ENCODE measurements at places on chromosomes 4 and X.

GRCh38 chrX:31093639-31093975 lies 21.8 kb upstream of the FTHL17 start:
- DNase-seq = no peak

- DNase-seq = peak; percentile 48
These were observed 242.7 kb downstream of the BCOR start for GRCh38 chrX:39854772-39855747.

DNA sequence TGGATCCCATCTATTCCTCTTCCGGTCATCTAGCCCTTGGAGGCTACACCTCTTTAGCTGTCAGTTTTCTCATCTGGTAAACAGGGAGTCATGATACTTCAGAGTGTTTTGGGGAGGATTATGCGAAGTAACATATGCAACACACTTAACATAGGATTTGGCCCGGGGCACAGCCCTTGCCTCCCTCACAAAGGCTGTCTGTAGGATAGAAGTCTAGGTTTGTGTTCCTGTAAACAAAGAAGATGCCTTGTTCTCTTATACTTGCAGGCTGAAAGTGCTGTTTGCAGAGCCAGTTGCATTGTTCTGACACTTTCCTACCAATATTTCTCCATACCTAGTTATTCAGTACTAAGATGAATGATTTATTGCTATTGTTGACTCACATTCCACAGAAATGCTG lies 2.2 kb upstream of the APELA start:
- no peak for DNase-seq

GRCh38 chr4:64158648-64159326 lies 250.5 kb downstream of the TECRL start:
- peak; percentile 56 for DNase-seq

DNA sequence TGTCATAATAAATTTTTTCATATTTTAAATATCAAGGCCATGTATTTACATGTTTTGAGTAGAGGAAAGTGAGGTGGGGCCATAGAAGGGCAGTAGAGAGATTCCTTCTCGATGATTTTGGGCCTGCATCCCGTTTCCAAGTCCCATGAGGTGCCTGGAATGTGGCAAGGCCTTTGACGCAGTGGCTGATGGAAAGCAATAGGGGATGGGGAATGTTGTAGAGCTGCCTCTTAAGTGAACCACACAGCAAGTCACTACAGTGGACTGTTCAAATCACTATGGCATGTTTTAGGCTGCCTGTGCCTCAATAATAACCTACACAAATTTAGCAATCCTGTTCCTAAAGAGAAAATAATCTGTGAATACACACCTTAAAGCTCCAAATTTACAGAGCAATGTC lies 48.3 kb downstream of the ANXA5 start:
- no peak for DNase-seq

- no peak for DNase-seq
These were observed 171.2 kb upstream of the NWD2 start for GRCh38 chr4:37073226-37073840.

- DNase-seq = peak; percentile 60
These were observed at the start of gene GSPT2 for GRCh38 chrX:51743179-51743957. Gene GSPT2, plus strand, starts transcription at chrX:51743442. Its CDS starts 185 bp downstream, at chrX:51743627.

- DNase-seq = no peak
These were observed 17.9 kb upstream of the EXOSC9 start for GRCh38 chr4:121783210-121783609.

DNA sequence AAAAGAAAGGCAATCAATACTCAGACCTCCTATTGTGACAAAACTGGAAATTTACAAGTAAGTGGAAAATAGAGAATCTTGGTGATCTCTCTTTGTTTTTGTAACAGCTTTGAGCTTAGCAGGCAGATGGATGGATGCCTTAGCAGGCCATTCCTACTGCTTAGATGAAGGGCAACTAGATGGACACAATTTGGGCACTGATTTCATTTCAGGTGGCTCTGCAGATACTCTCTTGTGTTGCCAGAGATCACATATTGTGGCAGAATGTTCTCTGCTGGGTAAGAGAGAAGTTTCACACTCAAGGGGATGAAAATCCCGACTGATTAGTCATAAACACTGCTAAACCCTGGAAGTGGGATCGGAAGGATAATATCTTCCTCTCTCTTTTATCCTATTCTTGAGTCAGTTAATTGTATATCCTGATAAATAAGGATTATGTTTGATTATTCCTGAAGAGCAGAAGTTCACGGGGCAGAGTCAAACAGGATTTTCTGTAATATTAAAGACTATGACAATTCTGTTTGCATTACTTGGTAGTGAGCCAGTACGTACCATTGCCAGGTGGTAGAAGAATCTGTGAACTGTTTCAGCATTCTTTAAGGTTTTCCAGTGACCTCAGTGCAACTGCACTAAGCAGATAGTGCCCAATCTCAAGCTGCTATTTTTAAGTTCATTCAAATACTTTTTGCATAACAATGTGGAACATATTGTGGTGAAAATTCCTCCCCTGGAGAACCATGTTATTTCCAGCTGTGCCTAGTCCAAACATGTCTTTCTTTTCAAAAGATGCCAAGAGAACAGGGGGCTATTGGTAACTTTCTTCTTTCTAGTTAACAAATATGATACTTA lies 974.3 kb downstream of the FSTL5 start:
- no peak for DNase-seq

GRCh38 chr4:166174717-166175490 lies 301.9 kb downstream of the TLL1 start:
- DNase-seq = no peak

DNA sequence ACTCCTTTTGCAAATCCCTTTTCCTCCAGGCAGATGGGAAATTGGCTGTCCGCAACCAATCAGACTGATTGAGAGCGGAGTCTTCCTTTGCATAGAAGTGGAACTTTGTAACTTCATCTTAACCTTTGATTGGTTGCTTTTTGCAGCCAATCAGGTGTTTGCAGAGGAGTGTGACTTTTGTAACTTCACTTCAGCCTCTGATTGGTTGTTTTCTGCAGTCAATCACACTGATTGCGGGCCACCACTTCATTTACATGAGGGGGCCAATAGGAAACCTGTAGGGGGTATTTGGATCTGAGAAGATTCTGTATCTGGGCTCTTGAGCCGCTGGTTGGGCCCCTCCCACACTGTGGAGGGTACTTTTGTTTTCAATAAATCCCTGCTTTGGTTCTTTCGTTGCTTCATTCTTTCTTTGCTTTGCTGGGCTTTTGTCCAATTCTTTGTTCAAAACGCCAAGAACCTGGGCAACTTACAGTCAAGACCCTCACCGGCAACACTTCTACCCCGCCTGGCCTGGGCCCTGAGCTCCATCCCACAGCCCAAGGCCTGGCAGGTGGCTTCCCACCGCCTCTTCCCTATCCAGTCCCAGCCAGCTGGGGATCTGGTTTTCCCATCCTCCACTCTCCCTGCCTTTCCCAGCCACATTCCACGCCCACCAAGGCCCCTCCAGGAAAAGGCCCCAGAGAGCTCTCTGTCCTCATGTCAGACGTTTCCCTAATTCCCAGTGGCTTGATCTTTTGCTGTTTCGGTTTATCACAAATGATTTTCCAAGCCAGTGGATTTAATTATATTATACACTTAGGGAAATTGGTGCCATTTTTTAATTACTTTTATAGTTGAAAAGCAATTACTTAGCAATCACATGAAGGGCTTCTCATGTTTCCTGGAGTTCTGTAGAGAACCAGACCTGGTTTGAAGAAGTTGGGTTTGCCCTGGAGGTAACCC lies 110.2 kb upstream of the STX18 start:
- DNase-seq = peak; percentile 25

- no peak for DNase-seq
These were observed 54.3 kb upstream of the HPGDS start for GRCh38 chr4:94396984-94397383.

- no peak for DNase-seq
These were observed 236.8 kb downstream of the ARHGAP10 start for GRCh38 chr4:147968641-147969040.

GRCh38 chr4:82584931-82585330 lies 23.1 kb upstream of the TMEM150C start:
- DNase-seq = no peak

DNA sequence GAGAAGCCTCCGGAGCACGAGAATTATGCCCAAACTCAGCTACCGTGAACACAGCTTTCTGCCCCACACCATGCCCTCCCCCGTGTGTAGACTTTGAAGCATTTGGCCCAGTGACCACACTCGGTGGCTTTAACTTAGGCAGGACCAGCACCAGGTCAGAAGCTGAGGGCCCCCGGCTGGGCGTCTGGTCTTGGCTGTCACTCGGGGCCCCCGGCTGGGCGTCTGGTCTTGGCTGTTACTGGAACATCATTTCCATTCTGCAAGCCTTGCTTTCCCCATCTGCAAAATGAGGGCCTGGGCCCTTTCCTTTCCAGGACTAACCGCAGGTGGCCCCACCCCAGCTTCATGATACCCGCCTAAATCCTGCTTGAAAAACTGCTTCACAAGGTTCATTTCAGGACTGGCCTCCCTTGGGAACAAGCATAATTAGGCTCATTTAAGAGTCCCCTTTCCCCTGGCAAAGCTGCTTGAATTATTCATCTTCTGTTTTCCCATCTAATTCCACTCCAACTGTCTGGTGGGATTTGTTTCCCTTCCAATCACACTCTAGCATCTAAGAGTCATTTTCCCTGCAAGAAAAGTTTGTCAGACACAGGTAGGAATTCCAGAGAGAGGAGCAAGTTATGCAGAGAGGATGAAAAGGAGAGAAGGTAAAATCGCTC lies 82.5 kb downstream of the WFS1 start:
- peak; percentile 42 for DNase-seq

DNA sequence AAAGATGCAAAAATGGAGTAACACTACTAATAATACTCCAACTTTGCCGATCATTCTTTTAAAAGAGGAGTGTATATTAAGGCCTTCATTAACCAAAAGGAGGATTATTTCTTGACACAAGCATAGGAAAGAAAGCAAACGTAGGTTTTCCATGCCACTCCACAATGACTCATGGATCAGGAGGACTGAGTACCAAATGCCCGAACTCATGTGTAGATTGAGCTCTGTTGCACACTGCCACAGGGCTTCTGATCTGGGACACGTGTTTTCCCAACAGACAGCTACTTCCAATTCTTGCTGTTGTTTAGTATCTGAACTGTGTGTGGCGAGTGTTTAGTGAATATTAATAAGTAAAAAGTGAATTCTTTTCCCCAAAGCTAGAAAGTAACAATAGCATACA lies 131.2 kb downstream of the LDB2 start:
- no peak for DNase-seq

DNA sequence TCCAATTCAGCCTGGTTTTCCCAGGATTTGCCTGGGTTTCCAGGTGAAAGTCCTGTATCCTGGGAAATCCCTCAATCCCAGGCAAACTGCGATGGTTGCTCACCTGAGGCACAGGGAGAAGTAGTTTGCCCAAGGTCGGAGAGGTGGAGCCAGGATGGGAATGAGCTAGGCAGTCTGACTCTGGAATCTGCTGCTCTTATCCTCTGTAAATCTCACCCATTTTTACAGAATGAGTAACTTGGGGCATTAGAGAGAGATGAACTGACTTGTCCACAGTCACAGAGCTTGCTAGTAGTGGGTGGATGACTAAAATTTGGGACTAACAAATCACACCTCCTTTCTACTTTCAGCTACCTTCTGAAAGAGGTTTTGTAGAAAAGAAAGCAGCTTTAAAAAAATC lies 9.8 kb upstream of the ARX start:
- DNase-seq = peak; percentile 59

DNA sequence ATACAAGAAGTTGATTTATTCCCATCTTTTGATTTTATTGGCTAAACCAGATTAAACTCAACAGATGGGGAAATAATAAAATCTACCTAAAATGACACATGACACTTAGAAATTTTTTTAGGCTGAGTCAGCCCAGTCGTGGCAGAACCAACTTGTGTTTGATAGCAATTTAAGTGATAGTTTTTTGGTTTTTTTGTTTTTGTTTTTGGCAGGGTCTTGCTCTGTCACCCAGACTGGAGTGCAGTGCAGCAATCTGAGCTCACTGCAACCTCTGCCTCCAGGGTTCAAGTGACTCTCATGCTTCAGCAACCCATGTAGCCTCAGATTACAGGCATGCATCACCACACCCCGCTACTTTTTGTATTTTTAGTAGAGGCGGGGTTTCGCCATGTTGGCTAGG lies 370.3 kb upstream of the NOCT start:
- DNase-seq = no peak

DNA sequence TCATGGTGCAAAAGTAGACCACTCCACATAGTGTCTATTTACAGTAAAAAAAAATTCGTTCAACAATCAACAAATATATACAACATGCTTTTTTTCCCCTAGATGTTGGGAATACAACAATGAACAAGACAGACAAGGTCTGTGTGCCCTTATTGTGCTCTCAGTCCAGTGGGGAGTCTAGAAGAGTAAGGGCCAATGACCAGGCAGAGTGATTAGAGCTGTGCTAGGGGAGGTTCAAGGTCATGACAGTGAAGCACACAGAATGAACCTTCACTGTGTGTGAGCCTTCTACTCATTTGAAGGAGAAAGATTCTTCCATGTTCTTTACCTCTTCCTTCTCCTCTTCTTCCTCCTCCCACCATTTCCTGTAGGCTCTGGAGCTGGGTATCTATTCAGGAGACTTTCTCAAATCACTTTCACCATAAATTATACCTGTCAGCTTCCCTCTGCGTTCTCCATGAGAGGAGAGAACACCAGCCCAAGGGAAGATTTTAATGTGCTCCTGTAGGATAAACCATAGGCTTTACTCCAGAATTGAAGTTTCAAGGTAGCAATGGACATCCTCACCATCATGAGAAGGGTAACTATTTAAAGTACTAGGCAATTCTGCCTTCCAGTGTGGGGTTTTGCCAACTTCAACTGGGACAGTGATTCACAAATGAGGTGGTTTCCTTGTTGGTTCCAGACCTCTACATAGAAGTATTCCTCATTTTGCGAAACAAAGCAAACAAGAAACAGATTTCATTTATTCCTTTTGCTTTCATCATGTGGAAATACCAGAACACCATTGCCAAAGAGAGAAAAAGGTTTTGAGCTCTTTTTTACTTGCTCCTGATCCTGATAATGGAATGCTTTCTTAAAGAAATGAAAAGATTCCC lies 246.9 kb upstream of the GPC4 start:
- no peak for DNase-seq

- no peak for DNase-seq
These were observed 145.7 kb upstream of the MBNL3 start for GRCh38 chrX:132634521-132634920.

GRCh38 chrX:40006106-40007017 lies 91.4 kb downstream of the BCOR start:
- DNase-seq = peak; percentile 6

DNA sequence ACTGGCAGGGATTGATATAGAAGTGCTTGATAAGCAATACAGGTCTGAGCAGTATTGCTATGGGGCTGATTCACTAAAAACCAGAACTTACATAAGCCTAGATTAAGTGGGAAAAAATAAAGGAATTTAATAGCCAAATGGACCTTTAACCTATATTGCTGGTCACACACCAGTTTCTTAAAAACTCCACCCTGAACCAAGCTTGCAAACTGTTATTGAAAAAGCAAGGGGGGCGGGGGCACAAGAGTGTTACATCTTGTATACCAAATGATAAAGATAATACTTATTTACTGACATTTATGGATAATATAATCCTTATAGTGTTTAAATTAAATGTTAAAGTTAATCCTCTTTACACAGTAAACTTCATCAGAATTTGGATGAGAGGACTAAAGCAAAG lies 40.3 kb upstream of the PITX2 start:
- DNase-seq = no peak
